ENCODE measurements at places on chromosomes 7 and 10.
A peak's percentile ranks its signal among the peaks of the same experiment; 100 is the strongest.

GRCh38 chr7:151847681-151848081, 29.2 kb downstream of the PRKAG2 start:
- no peak for DNase-seq

DNA sequence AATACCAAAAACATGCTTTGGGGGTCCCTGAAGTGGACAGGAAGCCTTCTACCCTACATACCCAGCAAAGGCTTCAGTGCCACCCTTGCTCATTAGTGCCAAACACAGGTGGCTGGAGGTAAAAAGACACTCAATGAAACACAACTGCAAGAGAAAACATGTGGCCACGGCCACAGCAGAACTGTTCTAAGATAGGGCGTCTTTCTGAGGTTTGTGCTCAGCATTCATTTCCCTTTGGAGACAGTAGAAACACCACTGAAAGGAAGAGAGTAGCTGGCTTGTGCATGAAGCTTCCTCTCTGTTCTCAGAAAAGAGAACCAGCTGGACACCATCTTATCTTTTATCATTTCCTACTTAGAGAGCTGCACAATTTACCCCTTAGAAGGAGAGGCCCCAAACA, 143.0 kb downstream of the PLXNA4 start:
- no peak for DNase-seq

- no peak for DNase-seq
Observed at GRCh38 chr7:112184455-112184854, 21.7 kb downstream of the DOCK4 start.

DNA sequence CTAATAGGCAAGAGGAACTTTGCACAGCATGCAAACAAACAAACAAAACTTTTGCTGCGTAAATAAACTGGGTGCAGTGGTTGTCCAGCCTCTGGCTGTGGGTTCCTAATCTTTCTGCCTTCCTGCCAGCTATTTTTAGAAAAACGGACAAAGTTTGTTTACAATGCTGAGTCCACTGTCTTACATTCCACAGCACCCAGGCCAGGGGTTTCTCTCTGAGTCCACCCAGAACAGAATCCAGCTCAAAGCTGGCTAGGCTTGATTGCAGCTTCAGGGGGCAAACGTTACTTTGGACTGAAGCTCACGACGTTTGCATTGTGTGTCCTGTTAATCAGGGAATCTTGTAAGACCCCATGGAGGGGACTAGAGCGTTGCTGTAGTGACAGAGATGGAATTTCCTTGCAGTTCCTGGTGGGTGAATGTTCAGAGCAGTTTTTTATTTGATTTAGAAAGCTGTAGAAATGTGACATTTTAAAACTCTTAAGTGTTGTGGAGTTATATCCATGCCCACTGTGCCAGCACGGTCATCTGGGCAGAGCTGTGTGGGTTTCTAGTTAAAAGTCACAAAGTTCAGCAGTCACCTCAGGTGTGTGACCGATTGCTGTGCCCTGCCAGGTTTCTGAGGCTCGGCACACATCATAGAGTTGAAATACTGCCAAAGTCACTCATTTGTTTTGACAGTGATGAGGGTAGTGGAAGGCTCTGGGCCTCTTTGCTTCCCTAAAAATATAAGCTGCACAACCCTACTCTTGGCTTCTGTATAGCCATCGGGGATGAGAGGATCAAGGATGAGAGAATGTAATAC, 247.0 kb downstream of the STK31 start:
- no peak for DNase-seq

GRCh38 chr10:100510533-100511308, 8.9 kb downstream of the SEC31B start:
- no peak for DNase-seq

DNA sequence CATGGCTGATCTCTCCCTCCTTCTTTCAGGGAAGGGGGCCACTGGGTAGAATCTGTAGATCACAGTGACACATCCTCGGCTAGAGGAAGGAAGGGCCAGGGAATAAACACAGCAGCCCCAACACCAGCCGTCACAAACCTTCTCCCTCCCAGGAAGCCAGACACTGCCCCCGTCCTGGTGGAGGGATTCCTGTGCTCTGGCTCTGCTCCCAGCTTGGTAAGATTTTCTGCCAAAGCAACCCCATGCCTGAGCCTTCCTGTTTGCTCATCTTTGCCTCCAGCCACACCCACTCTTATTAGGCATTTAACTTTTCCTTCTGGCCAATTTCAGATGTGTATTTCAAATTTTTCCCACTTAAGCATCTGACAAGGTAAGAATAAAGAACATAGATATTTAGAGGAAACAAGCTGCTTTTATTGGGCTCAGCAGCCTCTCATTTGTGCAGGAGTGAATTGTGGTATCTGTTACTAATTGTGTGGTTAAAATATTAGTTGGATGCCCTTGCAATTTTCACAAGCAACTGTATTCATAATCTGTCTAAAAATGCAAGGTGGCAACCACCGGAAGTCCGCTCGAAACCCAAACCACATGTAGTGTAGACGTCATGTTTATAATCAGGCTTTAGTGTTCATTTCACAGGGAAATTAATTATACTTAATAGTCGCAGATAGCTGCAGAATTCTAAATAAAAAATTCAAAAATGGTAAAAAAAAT, 13.2 kb upstream of the NPS start:
- DNase-seq, result no peak

GRCh38 chr7:121498816-121499215, 102.7 kb upstream of the FAM3C start:
- DNase-seq, result no peak

DNA sequence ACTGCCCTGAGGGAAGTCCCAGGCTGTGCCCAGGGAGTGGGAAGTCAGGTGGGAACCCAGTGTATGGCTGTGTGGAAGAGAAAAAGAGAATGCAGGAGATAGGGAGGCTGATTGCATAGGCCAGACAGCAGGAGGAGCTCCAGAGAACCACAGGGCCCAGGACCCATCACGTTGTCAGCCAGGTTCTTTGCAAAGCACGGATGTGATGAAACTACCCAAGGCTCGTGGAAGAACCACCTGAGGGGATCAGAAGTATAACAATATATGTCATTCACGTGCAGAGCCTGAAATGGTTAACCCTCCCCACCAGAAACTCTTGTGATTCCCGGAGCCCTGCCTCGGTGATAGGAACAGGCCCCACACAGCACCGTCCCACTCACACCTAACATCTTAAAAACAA, 83.6 kb downstream of the LARP4B start:
- DNase-seq, result no peak

GRCh38 chr10:110724937-110725336, 80.8 kb downstream of the RBM20 start:
- no peak for DNase-seq

DNA sequence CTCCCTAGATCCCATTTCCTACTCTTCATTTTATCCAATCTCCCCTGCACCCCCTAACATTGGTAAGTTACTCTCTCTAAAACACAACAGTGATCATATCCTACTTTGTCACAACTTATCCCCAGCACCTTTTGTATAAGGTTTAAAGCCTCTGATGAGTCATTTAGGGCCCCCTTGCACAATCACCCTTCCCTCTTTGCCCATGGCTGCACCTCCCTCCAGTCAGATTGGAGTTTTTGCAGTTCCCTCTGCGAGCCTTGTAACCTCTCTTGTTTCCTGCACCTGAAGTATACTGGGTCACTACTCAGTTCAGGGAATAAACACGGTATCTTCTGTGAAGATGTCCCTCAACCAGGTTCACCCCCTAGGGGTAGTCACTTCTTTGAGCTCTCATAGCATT, 55.9 kb upstream of the ADRB1 start:
- DNase-seq, result no peak

DNA sequence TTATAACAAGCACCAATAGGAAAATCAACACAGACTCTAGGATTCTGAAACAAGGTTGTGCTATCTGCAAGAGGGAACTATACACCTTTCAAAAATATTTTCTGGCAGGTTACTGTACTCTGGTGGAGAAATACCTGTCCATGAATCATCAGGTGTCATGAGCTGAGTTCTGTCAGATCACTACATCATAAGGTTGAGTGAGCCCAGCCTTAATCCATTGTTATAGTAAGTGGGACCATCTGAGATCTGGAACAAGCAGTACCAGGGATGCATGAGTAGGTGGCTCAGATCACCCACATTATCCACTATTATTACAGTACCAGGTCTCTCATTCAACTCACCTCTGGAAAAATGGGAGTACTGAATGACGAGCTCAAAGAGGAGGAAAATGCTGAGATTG, 212.4 kb downstream of the DGKI start:
- DNase-seq, result no peak

GRCh38 chr7:20219446-20220292, 2.5 kb upstream of the MACC1 start:
- DNase-seq, result peak; percentile 83

- DNase-seq, result no peak
Observed at GRCh38 chr7:28075674-28076358, 104.8 kb downstream of the JAZF1 start.

DNA sequence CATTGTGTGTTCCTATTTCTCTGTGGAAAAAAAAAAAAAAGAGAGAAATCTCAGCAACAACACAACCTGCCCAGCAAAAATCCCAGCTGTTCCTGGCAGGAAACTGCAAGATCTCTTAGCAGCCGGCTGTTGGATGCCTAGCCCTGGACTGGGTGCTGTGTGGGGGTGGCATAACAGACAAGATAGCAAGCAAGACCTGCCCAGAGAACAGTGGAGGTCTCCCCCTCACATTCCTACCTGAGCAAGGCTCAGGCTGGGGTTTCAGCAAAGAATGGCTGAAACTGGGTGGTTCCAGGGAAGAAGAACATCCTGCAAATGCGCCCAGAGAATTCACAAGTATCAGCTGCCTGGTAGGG, 248.8 kb upstream of the ZMIZ1 start:
- no peak for DNase-seq

GRCh38 chr7:46468753-46469356, 547.8 kb upstream of the IGFBP3 start:
- DNase-seq, result no peak

GRCh38 chr10:6145166-6145987, 56.5 kb downstream of the RBM17 start:
- no peak for DNase-seq

GRCh38 chr10:123518765-123519164, 147.4 kb upstream of the GPR26 start:
- DNase-seq, result no peak

DNA sequence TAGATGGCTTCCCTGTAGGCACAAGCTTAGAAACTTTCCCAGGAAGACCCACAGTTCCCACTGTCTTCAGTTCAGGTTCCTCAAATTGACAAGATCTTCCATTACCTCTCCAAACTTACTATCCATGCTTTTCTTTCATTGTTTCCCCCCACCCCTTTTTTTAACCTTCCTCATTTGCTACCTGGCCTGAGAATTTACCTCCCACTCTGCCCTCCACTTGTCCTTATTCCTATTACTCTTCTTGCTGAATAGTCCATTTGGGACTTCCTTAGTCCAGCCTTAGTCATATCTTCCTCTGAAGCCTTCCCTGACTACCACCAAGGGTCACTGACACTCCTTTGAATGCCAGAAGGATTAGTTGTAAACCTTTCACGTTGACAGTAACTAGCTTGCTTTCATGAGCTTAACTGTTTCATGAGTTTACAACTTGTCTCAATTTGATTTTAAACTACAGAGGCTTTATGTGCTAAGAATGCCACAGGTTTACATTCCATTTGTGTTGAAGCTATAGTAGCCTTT, 1.2 kb upstream of the CALU start:
- DNase-seq, result no peak

- no peak for DNase-seq
Observed at GRCh38 chr7:24884401-24884800, 95.6 kb downstream of the OSBPL3 start.

DNA sequence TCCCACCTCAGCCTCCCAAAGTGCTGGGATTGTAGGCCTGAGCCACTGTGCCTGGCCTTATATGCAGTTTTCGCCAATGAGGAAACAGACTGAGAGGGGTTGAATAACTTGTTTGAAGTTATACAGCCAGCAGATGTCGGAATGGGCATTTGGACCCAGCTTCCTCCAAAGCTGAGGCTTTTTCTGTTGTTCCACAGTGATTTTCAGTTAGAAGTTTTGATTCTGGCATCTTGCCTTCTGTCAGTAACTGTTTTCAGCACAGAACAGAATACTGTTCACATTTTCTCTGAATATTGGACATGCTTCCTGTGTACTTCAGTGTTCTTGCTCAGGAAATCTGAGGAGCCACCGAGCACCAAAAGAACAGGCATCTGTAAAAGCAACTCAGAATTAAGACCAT, 287.2 kb downstream of the CAMK1D start:
- DNase-seq, result no peak

DNA sequence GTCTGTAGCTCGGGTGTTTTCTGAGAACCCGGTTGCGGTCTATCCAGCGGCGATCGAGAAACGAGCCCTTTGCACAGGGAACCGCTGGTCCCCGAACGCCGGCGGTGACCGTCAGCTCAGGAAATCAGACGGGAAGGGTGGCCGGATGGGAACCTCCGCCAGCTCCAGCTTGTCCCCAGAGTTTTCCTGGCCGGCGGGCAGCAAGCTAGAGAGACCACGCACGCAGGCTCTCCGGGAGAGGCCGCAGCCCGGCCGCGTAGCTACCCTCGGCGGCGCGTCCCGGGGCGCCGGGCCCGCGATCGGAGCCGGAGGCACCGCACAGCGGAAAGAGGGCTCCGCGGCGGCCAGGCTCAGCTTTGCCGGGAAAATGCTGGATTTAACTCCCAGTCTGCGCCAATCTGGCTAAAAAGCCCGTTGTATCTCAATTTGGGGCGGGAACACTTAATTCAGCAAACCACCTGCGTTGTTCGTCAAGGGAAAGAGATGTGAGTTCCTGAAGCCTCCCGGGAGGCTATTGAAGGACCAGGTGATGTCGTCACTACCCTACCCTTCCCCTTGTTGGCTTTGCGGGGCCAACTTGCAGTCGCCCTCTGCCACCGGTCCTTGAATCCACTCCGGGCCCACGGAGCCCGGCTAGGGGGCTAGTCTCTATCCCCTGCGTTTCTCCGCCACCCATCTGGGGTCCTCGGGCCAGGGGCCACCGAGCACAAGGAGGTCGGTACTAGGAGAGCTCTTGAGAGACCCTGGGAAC, 859 bp upstream of the CH25H start:
- peak; percentile 6 for DNase-seq

DNA sequence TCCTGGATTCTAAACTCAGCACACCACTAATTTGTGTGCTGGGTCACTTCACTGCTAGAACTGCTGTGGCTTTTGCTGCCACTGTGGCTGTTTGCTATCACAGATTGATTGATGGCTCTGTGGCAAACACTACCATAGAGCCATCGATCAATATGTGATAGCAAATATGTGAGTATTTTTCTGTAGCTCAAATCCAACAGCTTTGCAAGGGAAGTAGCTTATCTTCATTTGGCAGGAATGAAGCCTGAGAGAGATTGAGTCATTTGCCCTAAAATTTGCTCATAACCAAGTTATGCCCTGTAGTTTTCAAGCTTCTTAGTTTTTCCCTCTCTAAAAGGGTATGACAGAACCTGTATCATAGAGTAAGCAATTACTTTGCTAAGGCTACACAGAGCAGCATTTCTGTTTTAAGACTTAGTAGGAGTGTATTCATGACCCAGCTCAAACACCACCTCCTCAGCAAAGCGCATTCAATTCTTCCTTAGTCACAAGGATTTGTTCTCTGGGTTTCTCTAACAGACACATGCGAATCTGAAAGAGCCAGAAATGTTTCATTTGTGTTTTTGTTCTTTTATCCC, 43.1 kb downstream of the MINPP1 start:
- no peak for DNase-seq

GRCh38 chr7:120677535-120677934, 180.4 kb downstream of the TSPAN12 start:
- DNase-seq, result no peak

- no peak for DNase-seq
Observed at GRCh38 chr10:44439239-44439957, 54.5 kb upstream of the CXCL12 start.
